Cerebellar nuclear complex (tissue), 1 donor: ENCODE measurements at places on chromosomes 3 and 15.

DNA sequence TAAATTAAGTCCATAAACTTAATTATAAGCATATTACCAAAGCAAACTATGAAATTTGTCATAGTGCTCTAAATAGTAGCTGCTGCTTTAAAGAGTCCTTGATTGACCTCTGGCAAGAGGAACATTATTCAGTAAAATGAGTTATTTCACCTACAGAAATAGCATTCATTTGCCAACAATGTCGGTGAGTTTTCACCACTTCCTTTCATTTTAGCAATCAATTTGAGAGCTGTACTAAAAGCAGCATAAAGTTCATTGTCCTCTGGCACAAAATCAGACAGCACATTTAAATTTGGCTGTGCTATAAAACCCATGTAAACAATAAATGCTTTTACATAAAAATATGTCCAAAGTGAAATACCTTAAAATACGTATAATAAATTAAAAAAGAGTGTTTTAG, 1515.7 kb downstream of the SI start:
- DNase-seq = no peak

DNA sequence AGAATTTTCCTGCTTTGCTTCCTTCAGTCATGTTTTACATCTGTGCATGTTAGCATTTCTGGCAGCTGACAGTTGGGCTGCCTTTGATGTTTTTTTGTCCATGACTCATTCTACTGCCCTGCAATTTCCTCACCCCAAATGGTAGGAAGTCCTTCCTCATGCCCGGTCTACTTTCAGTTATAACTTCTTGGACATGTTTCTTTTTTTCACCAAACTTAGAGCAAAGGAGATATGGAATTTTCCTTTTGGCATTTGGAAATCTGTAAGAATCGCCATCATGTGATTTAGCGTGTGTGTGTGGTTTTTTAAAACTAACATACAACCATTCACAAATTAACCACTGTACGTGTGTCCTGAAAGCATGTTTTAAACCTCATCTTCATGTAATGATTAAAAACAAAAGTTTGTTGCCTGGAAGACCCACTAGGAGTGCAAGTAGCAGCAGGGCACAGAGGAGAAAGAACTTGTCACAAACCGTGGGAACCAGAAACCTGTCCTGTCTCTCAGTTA, 430.7 kb upstream of the CFAP20DC start:
- no peak for DNase-seq

- DNase-seq = no peak
Observed at GRCh38 chr15:45486317-45486716, 36.2 kb downstream of the SLC30A4 start.

- DNase-seq = no peak
Observed at GRCh38 chr3:12393894-12394293, 90.4 kb upstream of the TSEN2 start.
